ENCODE measurements at places on chromosomes 11 and 22.

GRCh38 chr11:90192869-90193582, 29.8 kb downstream of the CHORDC1 start:
- peak overlapping the region; percentile 63 for H3K27ac ChIP-seq
- H3K4me3 ChIP-seq, result no peak overlapping the region
- no peak for DNase-seq
- H3K27me3 ChIP-seq, result no peaks in the 10 kb centered on the region
- peaks cover 2% of the 10 kb centered on the region for H3K4me1 ChIP-seq

- no peaks in the 10 kb centered on the region for H3K4me1 ChIP-seq
- no peaks in the 10 kb centered on the region for H3K27me3 ChIP-seq
- no peak overlapping the region for H3K4me3 ChIP-seq
These were observed 445.7 kb downstream of the AASDHPPT start for GRCh38 chr11:106523171-106523570.

- H3K27me3 ChIP-seq, result peaks cover 47% of the 10 kb centered on the region
- no peak for DNase-seq
- no peak overlapping the region for H3K27ac ChIP-seq
- H3K4me1 ChIP-seq, result peaks cover 11% of the 10 kb centered on the region
- H3K36me3 ChIP-seq, result peaks cover 2% of the 10 kb centered on the region
These were observed 73.8 kb upstream of the RTL6 start for GRCh38 chr22:44571566-44572413.

DNA sequence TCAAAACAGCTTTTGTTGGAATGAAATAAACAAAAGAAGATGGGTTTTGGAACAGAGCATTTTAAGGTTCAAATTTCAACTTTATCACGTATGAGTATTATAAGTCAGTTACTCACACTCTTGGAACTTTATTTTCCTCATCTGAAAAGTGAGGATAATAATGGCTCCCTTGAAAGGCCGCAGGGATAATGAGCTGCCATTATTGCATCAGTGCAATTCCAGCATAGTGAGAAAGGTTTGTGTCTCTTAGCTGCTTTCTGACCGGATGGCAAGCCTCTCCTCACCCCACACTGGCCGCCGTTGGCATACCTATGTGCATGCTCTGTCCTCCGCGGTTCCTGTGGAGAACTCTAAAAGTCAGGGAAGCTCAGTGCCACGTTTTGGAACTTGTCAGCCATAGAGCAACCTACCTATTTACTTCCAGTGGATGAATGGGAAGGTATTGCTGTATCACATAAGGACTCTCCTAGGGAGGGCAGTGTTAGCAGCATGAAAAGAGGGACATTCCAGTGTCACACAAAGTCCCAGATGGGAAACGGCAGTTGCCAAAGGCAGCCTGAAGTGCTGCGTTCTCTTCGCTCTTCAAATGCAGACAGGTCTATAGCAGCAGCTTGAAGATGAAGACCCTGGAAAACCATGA, 368.9 kb downstream of the NTM start:
- peaks cover 9% of the 10 kb centered on the region for H3K27me3 ChIP-seq
- no peaks in the 10 kb centered on the region for H3K4me1 ChIP-seq
- H3K4me3 ChIP-seq, result no peak overlapping the region

Measured in T-helper 17 cell (primary cell).